ENCODE measurements at places on chromosomes 6 and 20. TPM values are rescaled to one million over a fixed set of nuclear protein-coding genes. Genes with fewer than 3 reads are reported as not detected.

DNA sequence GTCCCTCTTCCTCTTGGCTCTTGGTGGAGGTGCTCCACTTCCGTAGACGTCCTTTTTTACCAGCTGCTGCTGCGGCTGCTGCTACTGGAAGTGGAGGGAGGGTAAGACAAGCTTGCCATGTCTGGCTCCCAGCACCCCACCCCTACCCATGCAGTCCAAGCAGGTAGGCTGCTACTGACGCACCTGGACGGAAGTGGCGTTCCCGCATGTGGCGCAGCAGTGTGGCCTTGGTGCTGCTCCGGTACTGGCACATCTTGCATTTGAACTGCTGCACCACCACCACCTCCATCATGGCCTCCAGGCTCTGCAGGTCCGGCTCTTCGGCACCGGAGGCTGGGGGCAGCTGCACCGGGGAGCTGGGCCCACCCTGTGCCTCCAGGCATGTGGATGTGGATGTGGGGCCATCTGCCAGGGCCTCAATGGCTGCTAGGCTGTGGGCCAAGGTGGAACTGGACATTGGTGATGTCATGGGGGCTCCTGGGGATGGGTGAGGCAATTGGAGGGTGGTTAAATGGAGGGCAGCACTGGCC, 4.4 kb downstream of the ZNF335 start:
- no peak for DNase-seq

DNA sequence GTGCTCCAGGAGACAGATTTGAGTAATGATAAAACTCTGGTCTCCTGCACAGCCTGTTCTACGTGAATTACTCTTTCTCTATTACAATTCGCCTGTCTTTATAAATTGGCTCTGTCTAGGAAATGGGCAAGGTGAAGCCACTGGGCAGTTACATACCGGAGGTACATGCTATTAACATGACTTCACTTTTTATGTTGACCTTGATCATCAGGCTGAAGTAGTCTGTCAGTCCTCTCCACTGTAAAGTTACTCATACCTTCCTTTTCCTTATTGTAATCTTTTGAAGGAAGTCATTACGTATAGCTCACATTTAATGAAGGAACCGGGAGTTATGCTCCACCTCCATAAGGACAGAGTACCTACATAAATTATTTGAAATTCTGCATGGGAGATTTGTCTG, 19.9 kb upstream of the KHDC1 start:
- no peak for DNase-seq

CLIC5 gene
- total RNA-seq = under 0.01 TPM

UNC93A gene
- total RNA-seq = not detected

ATP6V1G2 gene
- total RNA-seq = 1.1 TPM

RBBP8NL gene
- total RNA-seq = not detected

Data from hematopoietic multipotent progenitor cell (in vitro differentiated cells).